ENCODE measurements at places on chromosomes 1 and 21.
A peak's percentile ranks its signal among the peaks of the same experiment; 100 is the strongest.

DNA sequence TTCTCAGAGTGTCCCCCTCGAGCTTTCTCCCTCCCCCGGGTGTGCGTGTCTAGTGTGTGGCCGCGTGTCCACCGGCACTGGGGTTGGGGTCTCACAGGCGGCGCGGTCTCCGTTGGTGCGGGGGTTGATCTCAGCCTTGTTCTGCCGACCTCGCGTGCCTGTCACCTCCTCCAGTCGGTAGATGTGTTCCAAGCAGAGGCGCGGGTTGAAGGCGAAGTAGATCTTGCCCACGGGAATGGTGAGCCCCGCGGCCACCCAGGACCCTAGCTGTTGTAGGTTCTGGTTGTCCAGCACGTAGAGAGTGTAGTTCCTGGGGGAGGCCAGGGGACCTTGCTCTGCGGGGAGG lies 9.8 kb downstream of the INSRR start:
- no peak for DNase-seq

DNA sequence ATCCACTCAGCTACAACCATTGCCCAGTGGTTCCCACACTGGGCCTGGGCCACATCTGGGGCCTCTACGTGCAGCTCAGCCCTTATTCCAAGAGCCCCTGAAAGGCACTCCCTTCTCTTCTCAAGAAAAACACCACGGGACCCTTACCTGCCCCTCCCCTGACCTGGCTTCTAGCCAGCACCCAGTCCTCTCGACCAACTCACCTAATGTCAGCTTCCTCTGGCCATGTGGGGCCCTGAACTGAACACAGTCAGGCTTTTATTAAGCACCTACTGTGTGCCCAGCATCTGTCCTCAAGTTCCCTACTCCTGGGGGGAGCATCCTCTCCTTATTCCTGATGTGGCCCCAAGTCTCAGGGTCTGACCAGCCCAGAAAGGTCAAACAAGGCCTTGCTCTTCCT lies 208.4 kb downstream of the MATN1 start:
- DNase-seq, result no peak

DNA sequence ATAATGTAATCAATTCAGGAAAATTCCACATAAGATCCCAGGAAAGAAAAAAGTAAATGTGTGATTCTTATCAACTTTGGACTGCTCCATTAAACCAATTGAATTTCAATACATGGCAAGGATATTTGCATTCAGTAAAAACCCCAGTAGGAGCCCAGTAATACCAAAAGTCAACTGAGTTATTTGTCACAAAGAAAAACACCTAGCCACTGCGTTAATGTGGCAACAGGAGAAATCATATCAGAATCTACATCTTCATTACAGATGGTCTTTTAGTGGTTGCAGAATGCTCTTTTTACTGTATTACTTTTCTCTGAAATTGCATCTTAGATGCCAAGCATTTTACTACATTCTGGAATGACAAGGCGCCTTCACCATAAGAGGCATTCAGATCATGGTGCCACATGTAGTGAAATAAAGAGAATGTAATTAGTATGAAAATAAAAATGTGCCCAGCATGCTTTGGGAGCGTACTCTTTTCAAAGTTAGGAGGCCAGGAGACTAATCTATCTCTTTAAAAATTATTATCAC lies 180.7 kb downstream of the PATJ start:
- no peak for DNase-seq

DNA sequence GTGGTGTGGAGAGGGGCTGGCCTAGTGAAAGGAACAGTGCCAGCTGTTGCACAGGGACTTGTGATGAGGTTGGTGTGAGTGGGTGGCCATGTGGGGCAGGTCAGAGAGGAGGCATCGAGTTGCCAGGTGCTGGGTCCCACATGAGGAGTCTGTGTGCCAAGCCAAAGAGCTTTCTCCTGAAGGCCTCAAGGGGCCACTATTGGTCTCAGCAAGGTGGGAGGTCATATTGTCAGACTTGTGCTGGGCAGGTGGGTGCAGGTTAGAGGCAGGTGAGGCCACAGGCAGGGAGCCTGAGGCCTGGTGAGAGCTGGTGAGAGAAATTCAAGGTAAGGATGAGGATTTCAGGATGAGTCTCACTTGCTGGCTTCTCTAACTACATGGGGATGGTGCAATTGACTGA lies 256.8 kb downstream of the DISC1 start:
- DNase-seq, result no peak

DNA sequence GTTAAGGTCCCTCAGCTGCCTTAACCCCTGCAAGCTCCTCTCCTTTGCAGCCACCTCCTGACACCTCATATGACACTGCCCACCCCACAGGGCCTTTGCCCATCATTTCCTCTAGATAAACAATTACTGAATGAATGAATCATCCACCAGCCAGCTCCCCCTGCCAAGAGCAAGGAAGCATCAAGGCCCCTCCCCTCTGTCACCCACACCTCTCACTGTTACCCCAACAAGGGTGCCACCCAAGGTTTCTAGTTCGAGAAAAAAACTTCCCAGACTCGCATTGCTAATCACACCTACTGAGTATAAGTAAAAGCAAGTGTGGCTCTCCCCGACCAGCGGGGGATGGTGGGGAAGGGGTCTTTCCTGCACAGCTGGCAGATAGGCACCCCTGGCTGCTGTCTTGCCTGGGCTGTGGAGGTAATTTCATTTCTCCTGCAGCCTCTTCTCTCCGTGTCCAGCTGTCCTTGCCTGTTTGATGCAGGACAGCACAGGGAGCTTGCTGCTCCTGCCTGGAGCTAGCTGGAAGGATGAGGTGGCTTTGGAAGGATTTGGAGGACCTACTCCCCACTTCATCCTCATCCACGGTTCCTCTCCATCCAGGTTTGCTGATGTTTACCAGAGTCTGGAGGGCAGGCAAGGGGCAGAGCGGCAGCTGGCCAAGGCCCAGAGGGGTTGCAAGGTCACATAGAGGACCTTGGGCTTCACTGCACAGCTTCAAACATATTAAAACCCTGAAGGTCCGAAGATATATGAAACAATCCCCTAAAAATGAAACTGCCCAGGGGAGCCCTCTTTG lies 33.1 kb upstream of the LBR start:
- DNase-seq, result peak; percentile 53

DNA sequence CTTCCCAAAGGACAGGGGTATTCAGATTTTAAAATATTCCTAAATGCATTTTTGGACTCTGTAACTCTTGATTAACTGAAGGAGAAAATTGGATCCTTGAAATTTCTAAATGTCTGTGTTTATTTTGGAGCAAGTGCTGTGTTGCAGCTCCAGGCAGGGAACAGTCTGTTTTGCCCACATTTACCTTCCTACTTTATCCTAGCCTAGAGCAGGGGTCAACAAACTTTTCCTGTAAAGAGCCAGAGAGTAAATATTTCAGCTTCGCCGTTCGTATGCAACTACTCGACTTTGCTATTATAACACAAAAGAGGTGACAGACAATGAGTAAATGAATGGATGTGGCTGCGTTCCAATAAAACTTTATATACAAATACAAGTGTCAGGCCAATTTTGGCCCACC lies 402.2 kb downstream of the GPATCH2 start:
- no peak for DNase-seq

DNA sequence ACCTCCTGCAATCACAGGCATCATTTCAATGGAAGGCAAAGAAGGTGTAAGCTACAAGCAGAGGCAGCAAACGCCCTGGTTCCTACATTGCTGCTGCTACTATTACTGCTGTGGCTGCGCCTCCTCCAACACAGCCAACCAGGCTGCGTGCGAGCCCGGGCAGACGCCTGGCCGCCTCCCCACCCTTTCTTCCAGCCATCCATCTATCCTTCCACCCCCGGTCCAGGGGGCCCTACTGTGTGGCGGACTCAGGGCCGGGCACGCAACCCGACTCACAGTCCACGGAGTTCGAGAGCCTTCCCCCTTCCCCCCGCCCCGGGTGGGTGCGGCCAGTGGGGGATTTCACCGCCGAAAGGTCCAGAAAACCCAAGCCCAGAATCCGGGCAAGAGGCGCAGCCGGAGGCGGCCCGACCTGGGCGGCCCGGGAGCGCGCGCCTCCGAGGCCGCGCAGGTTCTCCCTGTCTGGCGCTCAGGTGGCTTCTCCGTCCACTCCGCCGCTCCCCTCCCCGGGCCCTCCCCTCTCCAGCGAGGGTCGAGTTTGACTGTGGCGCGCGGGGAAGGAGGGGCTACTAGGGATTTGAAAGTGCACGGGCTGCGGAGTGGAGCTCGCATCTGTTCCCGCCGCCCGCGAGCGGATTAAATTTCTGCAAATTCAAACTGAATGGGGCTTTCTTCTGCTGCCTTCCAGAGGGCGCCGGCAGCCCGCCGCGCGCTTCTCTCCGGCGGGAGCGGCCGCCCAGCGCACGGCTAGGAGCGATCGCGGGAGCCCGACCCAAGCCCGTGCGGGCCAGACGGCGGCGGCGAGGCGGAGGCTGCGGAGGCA lies at the start of gene HUNK:
TSS of gene HUNK (plus strand) at position 569 of the 823 bp plus-strand sequence. CDS start 655 bp downstream, outside the sequence.
- DNase-seq, result no peak

- DNase-seq, result no peak
These were observed 55.4 kb downstream of the FRRS1 start for GRCh38 chr1:99710994-99711393.

- no peak for DNase-seq
These were observed 17.3 kb downstream of the NOC2L start for GRCh38 chr1:941588-942383.

GRCh38 chr1:8602471-8603219 lies 214.8 kb downstream of the RERE start:
- no peak for DNase-seq

- no peak for DNase-seq
These were observed 197.2 kb downstream of the ADSS2 start for GRCh38 chr1:244254467-244254866.

GRCh38 chr21:44526096-44526997 lies 13.6 kb downstream of the KRTAP10-1 start:
- DNase-seq, result no peak

- DNase-seq, result no peak
These were observed 2.0 kb downstream of the SRSF4 start for GRCh38 chr1:29179641-29180184.

DNA sequence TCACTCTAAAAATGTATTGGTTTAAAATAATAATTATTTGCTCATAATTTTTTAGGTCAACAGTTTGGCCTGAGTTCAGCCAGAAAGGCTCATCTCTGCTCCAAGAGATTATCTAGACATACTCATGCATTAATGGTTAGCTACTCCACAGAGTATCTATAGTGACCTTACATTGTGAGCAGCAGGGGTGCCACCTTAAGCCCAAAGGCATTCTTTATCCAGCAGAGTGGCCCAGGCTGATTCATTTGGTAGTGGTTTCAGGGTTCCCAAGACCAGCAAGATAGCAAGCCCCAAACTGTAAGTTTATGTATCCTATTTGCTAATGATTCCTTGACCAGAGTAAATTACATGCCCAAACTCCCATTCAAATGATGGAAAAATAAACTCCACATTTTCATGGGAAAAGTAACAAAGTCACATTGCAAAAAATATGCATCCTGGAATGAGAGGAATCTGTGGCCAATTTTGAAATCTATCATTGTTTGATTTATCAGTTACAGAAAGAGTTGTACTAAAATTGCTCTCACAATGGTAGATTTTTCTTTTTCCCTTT lies 182.6 kb upstream of the KCNK2 start:
- DNase-seq, result no peak

GRCh38 chr1:30650038-30650967 lies 73.1 kb downstream of the MATN1 start:
- DNase-seq, result no peak

GRCh38 chr1:63982201-63982600 lies 208.4 kb downstream of the ROR1 start:
- no peak for DNase-seq

- peak; percentile 50 for DNase-seq
These were observed at the start of gene VWA1 for GRCh38 chr1:1435106-1435903. TSS of gene VWA1 (plus strand) at chr1:1435690. CDS start at chr1:1435749, 59 bp downstream.

DNA sequence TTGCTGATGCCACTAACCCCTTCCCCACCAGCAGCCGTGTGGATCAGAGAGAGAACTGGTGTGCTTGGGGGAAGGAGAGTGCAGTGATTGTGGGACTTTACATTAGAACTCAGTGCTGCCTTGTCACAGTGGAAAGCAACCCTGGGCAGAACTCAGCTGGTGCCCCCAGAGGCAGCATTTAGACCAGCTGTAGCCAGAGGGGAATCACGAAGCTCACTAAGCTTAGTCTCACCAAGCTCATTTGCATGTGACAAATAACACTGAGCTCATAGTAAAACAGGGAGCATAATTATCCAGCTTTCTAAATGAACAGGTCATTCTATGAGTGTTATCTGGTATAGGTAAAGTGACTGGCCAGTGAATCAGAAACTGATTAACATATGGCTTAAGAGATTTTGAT lies 9.8 kb upstream of the SMAP2 start:
- DNase-seq, result no peak

DNA sequence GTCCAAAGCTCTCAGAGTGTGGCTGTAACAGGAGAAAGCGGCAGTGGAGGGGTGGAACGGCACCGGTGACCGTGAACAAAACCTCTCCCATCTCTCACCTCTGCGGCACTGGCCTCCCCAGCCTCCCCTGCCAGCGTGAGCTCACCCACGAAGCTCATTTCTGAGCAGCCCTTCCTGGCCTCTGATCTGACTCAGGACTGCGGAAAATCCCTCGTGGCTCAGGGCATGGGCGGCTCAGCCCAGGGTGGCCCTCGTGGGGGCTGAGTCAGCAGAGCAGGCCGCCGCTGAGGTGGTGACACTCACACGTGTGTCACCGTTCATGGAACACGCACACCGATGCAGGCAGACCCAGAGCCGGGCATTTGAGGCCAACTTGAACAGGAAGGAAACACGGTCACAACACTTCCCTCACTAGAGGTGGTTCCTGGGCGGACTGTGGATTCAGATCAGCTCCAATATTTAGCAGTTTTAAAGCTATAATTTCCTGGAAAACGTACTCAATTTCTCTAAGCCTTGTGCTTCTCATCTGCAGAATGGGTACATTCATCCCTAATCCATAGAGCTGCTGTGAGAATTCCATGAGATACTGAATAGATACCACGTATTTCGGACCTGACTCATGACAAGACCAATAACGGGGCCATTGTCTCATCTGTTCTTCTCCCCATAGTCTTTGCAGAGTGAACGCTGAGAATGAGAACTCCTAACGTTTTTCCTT lies 115.0 kb upstream of the TMPRSS2 start:
- DNase-seq, result peak; percentile 15

- DNase-seq, result no peak
These were observed 2.9 kb downstream of the DENND2C start for GRCh38 chr1:114666954-114667353.

DNA sequence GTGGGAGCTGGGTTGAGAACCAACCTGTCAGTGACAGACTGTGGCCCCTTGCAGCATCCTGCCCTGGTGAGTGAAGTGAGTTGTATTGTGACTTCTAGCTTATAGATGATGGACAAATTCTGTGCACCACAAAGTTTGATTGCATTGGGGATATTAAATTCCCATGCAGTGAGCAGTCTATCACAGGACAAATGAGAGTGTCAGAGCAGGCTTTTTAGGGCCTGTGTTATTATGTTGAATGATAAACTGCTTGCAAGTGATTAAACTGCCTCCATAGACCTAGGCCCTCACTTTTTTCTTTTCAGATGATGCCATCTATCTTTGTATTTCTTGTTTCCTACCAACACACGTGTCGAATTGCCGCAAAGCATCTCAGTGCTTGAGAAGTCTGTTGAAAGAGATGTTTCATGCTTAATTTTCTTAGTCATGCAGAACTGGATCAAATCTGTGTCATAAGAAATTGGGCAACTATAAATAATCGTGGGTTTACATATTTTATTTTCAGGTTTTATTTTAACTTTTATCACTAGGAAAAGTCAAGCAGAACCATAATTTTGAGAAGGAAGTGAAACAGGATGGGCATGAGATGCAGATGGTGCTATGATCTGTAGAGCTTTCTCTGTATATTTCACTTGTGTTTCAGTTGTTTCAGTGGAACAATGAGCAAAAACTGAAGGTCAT lies 199.2 kb downstream of the S1PR1 start:
- DNase-seq, result no peak
